ENCODE measurements at places on chromosomes 12 and 14.

- no peak for DNase-seq
Observed at GRCh38 chr12:92111256-92111655, 34.4 kb downstream of the BTG1 start.

GRCh38 chr14:101823511-101824120 lies 62.1 kb downstream of the PPP2R5C start:
- DNase-seq, result no peak

- no peak for DNase-seq
Observed at GRCh38 chr14:72774894-72775620, 118.8 kb downstream of the DPF3 start.

DNA sequence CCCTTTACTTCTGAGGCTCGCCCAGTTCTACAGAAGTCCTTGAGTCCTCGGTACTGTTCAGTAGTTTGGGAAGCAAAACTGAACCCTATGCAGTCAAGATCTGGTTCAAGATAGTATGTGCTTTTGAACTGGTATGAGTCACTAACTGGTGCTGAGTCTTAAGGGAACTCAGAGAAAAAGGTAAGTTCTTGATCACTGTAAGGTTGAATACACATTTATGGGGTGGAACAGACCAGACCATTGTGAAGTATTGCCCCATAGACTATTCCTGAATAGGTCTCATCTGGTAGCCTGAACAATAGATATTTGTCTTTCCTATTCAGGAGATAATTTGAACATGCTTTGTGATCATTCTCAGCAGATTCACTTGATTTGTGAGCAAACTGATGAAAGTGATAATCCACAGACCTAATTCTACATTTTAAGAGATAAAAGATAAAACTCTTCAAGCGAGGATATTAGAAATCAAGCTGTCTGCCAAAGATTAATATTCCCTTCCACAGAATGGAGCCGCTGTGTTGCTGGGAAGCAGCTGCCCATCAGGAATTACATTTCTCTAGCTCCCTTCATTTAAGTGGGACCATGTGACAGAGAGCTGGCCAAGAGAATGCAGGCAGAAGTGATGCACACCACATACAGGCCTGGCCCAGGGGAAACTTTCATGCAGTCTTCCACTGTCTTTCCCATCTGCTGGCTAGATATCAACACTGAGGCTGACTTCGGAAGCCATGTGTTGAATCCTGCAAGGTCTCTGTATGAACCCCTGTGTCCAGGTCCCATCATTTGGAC lies 369.8 kb upstream of the GARIN6 start:
- DNase-seq, result no peak

DNA sequence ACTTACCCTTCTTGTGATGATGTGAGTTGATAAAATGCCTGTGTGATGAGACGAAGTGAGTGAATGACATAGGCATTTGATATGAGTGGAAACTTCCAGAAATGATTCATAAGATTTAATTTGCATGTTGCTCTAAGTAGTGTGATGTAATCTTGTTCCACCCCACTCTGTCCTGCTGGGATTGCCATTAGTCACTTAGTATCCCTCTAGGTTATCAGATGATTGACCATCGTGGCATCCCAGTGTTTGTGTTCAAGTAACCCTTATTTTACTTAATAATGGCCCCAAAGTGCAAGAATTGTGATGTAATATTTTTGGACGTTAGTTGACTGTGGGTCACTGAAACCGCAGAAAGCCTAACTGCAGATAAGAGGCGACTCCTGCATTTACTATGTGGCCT lies 214.4 kb upstream of the DIO2 start:
- DNase-seq, result no peak

DNA sequence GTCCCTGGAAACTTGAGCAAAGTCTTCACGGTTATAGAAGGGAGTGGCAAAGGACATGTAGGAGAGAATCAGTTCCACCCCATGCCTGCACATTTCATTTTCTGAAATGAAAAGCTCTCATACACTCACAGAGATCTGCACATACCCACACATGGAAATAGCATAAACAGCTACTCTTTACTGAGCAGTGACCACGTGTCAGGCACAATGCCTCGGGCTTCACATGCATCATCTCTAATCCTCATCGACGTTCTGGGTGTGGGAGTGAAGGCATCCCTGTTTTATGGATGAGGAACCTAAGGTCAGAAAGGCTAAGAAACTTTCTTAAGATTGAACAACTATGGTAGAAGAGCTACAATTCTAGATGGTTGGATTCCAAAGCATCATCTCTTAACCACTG lies 198.8 kb downstream of the DAD1 start:
- no peak for DNase-seq

DNA sequence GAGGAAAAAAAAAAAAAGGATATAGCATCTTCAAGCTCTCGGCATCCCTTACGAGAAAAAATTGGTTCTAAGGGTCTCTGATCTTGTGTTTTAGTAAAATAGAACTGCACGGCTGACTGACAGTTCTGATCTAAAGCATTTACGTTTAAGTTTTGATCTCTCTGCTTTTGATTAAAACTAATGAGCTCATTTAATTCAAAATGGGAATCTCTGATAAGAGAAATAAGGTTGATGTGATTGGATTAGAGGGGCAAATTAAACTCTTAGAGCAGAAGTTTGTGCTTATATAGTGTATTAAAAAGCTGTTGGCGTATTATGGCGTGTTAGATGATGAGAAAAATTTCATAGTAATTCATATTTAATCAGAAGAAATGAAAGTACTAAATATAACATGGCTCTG lies 217.6 kb downstream of the EGLN3 start:
- DNase-seq, result no peak

- peak; percentile 24 for DNase-seq
Observed at GRCh38 chr12:40312982-40313576, 88.3 kb downstream of the LRRK2 start.

DNA sequence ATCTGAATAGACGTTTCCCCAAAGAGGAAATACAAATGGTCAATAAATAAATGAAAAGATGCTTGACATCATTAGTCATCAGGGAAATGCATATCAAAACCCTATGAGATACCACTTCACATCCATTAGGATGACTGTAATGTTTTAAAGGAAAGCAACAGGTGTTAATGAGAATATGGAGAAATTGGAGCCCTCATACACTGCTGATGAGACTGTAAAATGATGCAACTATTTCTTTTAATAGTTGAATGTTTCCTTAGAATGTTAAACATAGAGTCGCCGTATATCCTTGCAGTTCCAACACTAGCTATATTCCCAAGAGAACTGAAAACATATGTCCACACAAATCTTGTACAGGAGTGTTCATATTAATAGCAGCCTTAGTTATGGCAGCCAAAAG lies 133.2 kb downstream of the SLC38A4 start:
- no peak for DNase-seq

DNA sequence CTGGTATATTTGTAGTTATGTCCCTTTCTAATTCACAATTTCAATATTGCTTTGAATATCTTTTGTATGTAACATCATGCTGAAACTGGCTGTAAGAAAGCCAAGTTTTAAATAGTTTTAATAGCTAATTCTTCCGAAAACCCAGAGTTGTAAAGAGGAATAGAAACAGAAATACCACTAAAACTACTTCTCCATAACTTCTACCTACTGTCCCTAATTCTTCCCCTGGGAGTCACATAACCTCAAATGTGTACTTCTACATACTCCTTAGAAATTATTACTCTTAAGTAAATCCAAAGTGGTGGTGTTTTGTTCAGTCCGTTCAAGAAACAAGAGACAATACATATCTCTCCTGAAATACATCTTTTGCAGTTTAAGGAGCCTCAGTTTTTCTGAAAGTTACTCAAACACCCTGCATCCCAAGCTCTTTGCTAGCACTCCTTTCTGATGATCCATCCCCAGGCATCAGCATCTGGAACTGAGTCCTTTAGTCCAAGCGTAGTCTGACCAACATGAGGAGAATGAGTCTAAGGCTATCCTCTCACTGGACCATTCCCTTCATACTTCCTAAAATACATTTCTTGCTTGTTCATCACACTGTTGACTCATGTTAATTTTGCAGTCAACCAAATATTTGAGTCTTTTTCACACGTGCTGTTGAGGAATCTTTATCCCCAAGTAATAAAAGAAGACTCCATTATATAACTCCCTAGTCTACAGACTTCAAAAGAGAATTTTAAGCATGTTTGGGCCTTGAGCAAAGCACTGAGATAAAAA lies 214.3 kb upstream of the NUDT4 start:
- DNase-seq, result no peak

GRCh38 chr12:70418101-70418500 lies 52.0 kb downstream of the KCNMB4 start:
- DNase-seq, result no peak

- DNase-seq, result no peak
Observed at GRCh38 chr14:106390947-106391346, 864.6 kb downstream of the TMEM121 start.

GRCh38 chr12:3003357-3003992 lies 44.3 kb downstream of the TEAD4 start:
- DNase-seq, result no peak

DNA sequence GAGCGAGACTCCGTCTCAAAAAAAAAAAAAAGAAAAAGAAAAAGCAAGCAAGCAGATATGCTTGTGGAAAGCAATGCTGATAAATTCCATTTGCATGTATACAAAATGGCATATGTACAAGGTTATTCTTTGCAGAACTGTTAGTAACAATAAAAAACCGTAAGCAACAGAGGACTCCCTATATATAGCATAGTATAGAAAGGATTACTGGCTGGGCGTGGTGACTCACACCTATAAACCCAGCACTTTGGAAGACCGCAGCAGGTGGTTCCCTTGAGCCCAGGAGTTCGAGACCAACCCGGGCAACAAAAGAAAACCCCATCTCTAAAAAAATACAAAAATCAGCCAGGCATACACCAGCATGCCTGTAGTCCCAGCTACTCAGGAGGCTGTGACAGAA lies 13.5 kb downstream of the GCN1 start:
- DNase-seq, result no peak

DNA sequence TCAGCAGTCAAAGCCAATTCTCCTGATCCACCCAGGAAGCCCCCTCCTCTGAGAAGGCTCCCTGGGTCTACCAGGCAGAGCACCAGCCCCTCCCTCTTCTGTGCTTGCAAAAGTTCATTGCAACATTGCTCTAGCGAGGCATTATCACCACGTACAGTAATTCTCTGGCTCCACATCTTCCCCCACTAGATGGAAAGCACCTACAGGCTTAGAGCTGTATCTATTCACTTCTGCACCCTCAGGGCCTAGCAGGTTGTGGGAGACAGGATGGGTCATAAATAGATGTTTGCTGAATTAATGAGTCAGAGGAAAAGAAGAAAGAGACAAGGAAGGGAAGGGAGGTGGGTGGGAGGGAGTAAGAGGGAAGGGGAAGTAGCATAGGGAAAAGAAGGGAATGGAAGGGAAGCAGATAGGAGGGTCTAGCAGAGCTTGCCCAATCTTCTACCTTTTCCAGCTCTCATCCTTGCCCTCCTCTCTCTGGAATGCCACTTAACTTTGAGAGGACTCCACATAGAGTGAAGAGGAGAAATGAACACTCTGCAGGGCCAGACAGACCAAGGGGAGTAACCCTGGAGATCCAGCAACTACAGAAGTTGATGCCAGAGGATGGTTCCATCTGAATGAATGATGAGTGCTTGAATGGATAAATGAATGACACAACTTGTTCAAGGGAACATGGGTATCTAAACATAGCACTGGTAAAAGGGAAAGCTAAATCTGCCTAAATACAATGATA lies 42.0 kb upstream of the NT5DC3 start:
- DNase-seq, result no peak

DNA sequence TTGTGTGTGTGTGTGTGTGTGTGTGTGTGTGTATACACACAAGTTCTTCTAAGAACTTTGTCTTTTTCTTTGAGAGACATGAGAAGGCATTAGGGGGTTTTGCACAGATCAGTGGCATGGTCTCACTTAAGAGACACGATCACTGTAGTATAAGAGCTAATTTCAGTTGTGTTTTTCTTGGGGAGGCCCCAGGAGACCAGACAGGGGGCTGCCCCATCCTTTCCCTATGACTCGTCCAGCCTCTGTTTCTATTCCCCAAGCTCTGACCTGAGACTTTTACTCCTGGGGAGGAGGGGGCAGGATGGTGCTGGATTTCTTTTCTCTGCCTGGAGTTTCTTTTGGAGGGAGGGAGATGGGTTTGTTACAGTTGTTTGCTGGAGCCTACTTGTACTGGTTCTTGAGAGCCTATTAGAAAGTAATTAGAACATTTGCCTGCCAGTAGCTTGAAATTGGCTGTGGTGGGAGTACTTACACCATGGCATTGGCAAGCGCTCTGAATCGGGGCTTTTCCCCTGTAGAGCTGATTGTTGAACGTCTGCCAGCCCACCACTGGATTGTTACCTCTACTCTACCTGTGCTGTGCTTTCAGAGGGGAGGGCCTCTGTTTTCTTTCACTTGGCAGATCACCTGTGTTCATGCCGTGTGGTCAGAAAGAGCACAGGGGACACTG lies 109.5 kb downstream of the TSPAN9 start:
- DNase-seq, result no peak

DNA sequence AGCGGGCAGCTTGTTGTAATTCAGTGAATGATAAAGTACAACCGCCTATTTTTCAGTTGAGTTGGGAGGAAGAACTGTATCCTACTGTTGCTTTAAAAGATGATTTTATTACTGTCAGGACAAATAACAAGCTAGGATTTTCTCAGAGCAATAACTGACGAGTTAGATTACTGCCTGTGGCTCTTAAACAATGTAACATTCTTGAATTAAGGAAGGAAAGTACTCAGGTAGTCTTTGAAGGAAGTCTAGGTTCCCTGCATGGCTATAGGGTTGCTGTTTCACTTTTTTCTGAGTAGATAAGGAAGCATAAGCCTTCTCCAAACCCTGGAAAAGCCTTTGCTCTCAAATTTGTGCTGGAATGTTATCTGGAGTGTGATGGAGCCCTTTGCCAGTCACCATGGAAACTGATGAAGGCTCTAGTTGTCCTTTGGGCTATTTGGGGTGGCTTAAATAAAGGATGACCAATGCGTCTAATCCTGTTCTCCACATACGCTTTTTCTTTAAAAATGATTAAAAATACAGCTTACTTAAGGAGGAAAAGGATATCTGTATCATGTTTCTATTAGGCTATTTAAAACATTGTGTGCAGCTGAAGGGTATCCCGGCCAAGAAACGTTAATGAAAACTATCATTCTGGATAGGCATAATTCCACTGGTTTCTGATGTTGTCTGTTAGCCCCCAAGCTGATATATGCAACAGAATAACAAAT lies 17.7 kb downstream of the NUBPL start:
- no peak for DNase-seq

All from common myeloid progenitor, CD34-positive (primary cell).